ENCODE measurements at places on chromosomes 3 and 15.

DNA sequence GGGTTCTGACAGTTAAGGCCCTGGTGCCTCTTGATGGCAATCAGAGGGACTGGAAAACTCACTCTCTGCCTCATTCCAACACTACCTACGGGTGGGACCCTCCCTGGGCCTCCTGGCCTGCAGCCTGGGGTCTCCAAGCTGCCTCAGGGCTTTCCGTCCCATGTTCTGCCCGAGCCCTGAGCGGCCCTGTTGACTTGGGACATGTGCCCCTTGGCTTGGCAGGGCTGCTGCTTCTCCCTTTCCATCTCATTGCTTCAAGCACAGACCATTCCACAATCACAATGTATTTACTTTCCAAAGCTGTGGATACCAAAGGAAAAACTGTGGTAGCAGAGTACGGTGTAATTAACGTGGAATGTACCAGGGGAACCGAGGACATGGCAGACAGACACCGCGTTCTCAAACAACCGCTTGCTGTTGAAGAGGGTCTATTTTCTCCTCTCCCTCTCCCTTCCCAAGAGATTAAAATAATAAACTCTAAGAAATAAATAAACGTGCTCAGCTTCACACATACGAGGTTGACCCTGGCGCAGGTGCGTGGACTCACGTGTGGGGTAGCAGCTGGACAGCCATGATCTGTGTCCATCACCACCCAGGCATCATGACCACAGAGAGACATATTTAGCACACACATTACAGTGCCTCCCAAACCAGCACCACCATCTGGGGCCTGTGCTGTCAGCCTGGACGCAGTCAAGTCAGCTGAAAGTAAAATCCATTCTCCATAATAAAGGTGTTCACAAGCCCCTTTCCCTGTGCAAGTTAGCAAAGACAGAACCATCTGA is 172.0 kb downstream of the XXYLT1 start:
- no peak for DNase-seq

DNA sequence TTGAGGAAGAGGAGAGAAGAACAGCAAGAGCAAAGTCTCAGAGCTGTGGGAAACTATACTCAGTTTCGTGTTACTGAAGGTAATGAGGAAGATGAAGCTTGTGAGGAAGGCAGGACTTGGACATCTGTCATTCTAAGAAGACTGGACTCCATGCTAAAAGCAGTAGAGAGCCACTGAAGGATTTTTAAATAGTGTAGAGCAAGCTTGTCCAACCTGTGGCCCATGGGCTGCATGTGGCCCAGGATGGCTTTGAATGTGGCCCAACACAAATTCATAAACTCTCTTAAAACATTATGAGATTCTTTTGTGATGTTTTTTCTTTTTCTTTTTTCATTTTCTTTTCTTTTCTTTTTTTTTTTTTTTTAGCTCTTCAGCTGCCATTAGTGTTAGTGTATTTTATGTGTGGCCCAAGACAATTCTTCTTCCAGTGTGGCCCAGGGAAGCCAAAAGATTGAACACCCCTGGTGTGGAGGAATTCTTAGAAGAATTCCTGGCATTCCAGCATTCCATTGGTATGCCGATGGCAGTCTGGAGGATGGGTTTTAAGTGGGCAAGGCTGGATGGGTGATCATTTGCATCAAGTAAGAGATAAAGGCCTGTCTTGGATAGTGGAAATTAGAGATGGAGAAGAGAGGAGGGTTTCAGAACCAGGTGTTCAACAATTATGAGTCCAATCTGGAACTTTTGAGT is 6.9 kb upstream of the NFKBIZ start:
- no peak for DNase-seq

DNA sequence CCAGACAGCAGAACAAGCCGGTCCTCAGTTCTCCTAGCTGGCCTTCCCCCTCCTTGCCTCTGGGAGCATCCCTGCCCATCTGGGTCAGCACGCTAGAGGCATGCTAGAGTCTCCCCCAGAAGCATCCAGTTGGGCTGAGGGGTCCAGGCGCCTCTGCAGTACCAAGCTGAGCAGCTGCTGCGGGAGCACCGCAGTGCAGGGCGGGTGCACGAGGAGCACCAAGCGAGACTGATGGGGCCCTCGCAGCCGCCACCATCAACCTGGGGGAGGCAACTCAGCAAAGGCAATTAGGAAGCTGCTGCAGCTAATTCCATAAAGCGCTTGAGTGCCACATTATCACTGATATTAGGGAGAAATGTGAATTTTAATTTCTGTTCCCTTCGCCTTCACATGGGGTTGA is 12.4 kb downstream of the CACNA2D3 start:
- DNase-seq = no peak

GRCh38 chr3:53300826-53301225 is 45.0 kb upstream of the TKT start:
- DNase-seq = no peak

GRCh38 chr3:55585856-55586255 is 98.8 kb upstream of the WNT5A start:
- no peak for DNase-seq

GRCh38 chr3:153688301-153689120 is 432.7 kb upstream of the ARHGEF26 start:
- no peak for DNase-seq

DNA sequence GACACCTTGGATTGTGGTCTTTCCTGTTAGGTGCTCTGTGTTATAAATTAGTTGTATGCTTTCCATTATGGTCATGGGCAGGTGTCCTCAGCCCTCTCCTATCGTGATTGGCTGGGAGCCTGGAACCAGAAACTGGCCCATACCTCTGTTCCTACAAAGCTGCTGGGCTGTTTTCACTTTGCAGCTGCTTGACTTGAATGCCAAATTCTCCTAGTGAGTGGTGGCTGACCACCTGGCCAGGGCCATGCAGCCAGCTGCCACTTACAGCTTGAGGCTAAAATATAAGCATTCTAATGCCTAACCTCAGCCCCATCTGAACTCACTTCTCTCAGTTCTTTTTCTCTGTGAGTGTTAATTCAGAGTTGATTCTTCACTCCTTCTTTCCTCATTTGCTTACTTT is 239.3 kb upstream of the GBE1 start:
- no peak for DNase-seq

GRCh38 chr15:41258750-41259471 is 27.8 kb downstream of the CHP1 start:
- DNase-seq = no peak

GRCh38 chr3:31648286-31648968 is 115.7 kb downstream of the STT3B start:
- DNase-seq = no peak

- DNase-seq = no peak
These were observed at the start of gene PLXNB1 for GRCh38 chr3:48429960-48430707. PLXNB1 (minus strand) TSS chr3:48430086; CDS start chr3:48424611, 5,475 bp downstream.

DNA sequence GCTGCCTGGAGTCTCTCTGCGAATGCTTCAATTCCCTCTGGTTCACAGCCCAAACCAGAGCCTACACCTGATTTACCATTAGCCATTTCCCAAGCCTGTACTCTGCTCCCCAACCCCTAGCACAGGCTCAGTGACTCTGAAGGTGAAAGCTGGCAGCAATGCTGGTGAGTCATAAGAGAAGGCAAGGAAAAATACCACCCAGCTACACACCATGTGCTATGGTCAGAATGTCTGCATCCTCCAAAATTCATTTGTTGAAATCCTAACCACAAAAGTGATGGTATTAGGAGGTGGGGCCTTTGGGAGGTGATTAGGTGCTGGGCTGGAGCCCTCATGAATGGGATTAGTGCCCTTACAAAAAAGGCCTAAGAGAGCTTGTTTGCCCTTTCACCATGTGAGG is 117.1 kb upstream of the TJP1 start:
- no peak for DNase-seq

DNA sequence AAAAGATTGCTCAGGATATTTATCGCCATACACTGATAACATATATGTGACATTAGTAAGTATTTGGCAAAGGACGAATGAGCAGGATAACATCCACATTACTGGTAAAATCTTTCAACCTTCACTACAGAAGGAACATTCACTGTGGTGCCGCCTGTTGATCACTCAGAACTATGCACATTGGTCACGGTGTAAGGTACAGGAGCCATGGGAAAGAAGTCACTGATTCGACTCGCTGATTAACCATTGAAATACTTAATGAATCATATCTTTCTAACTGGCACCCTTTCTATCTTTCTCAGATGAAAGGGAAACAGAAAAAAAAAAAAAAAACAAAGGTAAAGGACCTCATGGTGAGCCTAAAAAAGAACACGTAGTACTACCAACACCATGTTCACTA is 68.8 kb downstream of the TJP1 start:
- no peak for DNase-seq

DNA sequence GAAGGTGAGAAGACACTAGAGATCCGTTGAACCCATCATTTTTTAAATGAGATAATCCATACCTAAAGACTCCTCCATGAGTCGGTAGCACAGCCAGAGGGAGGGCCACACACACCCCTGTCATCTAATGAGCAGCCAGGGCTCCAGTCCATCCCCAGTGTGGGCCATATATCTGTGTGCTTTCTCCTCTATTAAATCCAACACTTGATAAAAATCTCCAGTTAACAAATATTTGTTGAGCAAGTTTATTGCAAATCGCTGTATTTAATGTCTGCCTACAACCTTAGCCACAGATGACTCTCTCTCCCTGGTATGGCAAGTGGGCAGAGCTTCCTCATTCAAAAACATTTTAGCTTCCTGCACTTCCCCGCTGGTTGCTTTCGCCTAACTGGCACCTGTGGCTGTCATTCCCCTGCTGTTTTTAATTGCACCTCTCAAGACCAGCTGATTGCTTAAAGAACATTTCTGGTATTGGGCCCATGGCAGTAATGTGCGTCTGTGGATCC is 82.8 kb downstream of the SMAD3 start:
- no peak for DNase-seq

DNA sequence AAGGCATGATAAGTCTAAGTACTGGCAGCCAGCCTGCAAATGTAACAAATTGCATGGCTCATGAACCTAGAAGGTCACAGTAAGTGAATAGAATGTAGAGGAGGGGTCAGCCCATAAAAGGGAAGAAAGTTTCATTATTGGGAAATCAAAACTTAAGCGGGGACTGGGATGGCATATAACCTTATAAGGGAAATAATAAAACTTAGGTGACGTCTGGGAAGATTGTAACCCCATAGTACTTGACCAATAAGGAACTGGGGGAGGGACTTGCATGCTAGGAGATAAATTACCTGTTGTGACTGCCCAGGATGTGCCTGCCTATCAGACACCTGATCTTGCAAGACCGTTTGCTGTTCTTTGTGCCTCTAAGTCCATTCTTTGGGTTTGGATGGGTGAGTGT is 28.1 kb upstream of the MCTP2 start:
- no peak for DNase-seq

DNA sequence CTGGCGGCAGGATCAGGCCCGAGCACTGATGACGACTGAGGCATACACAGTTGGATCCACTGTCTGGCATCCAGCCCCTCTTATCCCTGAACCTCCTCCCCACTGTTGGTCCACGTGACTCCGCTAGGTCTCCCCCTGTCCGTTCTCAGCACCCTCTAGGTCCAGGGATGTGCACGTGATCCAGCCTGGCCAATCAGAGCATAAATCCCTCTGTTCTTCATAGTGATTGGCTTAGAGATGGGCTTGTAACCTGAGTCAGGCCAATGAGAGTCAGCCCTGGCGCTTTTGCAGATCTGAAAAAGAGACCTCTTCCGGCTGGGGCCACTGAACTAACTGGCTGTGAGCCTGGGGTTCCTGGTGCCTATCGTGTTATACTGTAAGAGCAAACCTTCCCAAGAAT is 20.5 kb upstream of the IQSEC1 start:
- no peak for DNase-seq

- no peak for DNase-seq
These were observed 340.7 kb upstream of the DNAJC19 start for GRCh38 chr3:181330257-181330656.

- DNase-seq = no peak
These were observed 1.2 kb upstream of the C3orf70 start for GRCh38 chr3:185153861-185154629.

DNA sequence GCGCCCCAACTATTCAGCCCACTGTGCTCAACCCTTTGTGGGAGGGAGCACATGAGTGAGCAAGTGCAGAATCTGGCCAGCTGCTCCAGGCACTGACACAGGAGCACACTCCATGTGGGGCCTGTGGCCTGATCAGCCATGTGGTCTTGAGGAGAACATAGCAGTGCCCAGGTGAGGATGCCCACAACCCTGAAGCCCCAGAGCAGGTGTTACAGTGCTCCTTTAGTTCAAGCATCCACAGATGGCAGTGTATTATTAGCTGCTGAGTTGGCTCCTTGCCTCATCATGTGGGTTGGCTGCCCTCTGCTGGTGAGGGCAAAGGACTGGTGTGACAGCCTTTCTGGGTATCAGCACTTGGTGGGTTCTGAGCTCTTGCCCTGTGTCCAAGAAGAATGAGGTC is 1588.2 kb downstream of the SI start:
- no peak for DNase-seq

GRCh38 chr3:160435747-160436146 is 13.8 kb downstream of the TRIM59 start:
- DNase-seq = no peak

- DNase-seq = no peak
These were observed 59.2 kb downstream of the RSRC1 start for GRCh38 chr3:158169091-158169491.

- DNase-seq = no peak
These were observed 132.8 kb downstream of the KCNAB1 start for GRCh38 chr3:156253150-156253549.

DNA sequence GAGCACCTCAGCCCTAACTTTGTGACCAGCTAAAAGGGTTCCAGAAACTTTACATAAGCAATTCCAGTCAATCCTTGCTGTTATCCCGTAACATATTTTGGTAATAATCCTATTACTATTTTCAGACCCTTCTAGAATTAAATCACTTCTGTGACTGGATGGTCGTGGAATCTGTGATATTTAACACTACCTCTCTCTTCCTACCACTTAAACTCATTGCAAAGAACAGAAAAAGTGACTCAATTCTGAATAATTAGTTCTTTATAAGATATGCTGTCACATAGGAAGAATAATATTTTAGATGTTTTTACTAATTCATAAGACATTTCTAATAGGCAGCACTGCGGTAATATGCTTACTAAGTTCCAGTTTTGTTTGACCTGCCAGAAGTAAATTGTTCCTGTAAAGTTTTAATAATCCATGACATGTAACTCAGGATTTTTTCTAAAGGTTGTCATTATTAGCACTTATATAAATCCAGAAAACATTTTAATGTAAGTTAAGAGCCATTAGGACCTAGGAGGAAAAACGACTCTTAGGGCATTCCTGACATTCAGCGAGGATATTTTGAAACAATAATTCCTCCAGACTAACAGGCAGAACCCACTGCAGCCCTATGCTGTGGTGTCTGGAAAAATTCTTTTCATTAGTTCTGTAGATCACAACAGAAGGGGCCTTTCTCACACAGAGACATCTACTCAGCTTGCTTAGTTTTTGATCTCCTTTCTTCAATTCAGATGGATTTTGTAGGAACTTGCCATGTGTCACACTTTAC is 113.3 kb upstream of the MBNL1 start:
- DNase-seq = no peak

DNA sequence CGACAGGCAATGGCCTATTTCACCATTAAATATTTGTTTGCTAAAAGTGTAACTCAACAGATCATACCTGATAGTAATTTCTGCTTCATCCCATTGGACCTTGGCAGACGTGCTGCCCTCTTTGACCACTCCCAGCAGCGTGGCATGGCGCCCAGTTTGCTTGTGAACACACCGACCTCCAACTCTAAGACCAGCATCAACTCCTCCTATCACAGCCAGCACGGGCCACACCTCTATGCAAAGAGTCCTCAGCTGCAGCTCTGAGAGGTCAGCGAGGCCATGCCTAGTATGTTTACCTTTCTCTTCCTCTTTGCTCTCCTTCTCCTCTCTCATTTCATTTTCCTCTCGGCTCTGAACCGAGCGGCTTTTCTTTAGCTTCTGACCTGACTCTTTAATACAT is 80.6 kb downstream of the FBXL22 start:
- no peak for DNase-seq

Data from stimulated activated effector memory CD8-positive, alpha-beta T cell treated with anti-CD3 and anti-CD28 coated beads, Interleukin-12 subunit alpha, Interleukin-12 subunit beta, amount 100 ng/mL, for 72 hours (primary cell).